ENCODE measurements at places on chromosomes 13 and 19.

DNA sequence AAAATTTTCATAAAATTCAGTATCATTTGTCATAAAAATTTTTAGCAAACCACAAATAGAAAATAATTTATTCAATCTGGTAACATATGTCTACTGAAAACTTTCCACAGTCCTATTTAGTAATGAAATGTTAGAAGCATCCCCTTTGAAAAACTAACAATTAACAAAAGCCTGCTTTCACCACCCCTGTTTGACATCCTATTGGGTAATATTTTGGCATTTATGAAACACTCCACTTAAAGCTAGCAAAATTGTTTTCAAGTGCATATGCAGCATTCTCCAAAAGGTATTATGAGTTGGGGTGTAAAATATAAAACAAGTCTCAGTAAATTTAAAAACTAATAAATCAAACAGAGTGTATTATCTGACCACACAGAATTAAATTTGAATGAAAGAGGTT, 189.4 kb downstream of the NBEA start:
- no peak for DNase-seq

- DNase-seq: no peak
Observed at GRCh38 chr13:30796132-30796572, 60.8 kb downstream of the ALOX5AP start.

DNA sequence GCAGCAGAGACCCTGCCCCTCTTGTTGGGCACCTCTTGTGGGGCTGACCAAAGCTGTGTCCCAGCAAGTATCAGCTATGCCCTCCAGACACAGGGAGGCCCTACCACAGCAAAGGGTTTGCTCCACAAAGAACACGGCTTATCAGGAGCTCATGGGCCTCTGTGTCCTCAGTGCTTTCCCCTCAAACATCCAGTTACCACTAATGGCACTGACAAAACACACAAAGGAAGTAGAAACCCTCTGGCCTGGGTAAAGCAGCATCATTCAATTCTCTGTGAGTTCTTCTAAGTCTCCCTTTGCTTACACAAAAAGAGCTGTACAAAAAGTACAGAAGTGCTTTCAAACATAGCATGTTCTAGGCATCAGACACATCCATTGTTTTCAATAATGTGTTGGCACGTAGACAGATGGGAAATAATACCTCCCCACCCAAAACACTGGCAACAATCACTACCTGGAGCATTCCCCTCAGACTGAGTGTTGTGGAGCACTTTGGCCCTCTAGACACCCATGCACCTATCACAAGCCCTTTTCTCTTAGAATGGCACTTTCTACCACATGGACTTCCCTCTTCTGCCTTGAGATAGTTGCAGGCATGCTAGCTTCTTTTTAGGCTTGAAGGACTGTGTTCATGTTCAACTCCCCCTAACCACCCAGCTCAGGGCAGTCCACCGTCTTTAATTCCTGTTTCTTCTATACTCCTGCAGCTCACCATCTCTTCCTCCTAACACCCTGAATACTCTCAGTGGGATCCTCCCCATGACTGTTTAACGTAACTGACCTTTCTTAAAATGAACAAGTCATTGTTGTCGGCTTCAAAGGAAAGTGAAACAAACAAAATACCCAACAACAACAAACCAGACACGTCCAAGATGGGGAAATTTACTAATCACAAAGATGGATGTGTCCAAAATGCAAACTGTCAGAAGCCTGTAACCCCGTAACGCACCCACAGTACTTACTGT, 43.5 kb downstream of the ATP7B start:
- DNase-seq: no peak

- DNase-seq: no peak
Observed at GRCh38 chr13:39401756-39402155, 201.2 kb downstream of the LHFPL6 start.

GRCh38 chr13:100544866-100545683, 43.5 kb downstream of the GGACT start:
- DNase-seq: no peak

DNA sequence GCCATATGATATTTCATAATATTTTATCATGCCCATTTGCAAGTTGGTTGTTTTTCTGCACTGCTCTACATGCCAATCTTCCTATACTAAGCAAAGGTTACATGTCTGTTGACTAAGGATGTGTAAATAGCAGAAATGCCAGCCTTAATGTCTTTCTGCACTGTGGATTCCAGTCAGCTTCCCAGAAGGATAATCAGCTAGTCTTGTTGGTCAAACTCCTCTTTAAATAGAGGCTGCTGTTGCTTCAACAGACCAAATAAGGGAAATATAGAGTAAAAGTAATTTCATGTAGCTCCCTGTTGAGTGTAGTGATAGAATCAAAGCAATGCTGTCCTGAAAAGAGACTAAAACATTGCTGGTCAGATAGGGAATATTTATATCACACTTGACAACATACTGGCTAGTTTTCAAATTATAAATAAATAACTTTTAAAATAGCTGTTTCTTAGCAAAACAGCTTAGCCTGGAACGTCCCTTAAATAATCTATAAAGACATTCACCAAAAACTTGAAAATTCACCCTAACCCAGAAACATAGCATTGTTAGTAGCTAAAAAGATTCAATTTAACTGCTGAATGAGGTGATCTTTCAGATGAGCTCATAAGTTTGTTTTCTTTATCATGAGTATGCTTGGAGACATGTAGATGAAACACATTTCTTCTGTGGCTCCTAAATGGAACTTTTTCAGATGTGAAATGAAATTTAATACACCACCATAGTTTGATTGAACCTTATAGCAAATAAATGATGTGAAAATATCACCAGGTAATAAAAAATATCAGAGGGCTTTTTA, 56.6 kb downstream of the FRY start:
- no peak for DNase-seq

GRCh38 chr19:51470966-51471365, 7.4 kb upstream of the CEACAM18 start:
- DNase-seq: no peak

DNA sequence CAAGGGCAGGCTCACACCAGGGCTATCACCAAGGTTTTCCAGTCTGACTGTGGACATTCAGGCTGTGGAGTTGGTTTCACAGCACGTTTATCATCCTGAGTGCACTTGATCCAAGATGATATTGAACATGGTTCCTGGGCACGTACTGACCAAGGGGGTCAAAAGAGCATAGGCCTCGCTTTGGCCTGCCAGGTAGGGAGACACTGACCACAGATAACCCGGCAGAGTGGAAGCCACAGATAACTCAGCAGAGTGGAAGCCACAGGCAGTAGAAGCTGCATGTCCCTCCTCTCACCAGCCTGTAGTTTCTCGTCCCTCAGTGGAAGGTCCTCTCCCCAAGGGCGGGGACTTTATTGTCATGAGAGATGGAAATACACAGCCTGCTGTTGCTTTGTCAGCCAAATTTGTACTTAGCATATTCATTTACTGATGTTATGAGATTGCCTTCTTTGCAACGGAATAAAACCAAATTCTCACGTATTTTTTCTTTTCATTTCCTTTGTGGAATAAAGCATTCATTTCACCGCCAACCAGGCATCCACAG, 8.8 kb upstream of the KRTDAP start:
- no peak for DNase-seq

DNA sequence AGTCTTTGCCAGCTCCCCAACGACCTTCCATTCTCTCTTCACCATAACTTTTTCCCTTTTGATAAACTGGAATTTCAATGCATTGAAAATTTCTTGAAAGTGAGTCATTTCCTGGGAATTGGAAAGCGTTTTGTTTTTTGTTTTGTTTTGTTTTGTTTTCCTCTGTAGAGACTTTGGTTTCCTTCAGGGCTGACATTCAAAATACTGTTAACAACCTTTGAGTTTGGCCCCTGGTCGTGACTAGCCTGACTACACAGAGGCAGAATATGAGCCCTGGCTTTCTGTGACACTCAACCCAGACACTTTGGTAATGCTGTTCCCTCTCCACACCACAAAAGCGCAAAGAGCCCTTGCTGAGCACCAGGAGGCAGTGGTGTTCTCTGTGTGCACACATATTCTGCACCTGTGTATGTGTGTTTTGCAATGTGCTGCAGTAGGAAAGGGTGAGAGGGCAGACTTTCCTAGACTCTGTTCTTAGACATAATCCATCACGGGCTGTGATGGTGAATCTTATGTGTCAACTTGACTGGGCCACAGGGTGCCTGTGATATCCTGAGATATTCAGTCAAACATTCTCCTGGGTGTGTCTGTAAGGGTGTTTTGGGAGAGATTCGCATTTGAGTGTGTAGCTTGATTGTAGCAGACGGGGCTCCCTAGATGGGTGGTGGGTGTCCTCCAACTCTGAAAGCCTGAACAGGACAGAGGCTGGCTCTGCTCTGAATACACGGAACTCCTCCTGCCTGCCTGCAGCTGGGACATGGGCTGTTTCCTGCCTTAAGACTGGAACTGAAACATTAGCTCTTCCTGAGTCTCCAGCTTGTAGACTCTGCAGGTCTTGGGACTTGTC, 29.5 kb upstream of the ANKRD10 start:
- no peak for DNase-seq

GRCh38 chr19:36377541-36378178, 1.3 kb downstream of the ZFP14 start:
- no peak for DNase-seq

DNA sequence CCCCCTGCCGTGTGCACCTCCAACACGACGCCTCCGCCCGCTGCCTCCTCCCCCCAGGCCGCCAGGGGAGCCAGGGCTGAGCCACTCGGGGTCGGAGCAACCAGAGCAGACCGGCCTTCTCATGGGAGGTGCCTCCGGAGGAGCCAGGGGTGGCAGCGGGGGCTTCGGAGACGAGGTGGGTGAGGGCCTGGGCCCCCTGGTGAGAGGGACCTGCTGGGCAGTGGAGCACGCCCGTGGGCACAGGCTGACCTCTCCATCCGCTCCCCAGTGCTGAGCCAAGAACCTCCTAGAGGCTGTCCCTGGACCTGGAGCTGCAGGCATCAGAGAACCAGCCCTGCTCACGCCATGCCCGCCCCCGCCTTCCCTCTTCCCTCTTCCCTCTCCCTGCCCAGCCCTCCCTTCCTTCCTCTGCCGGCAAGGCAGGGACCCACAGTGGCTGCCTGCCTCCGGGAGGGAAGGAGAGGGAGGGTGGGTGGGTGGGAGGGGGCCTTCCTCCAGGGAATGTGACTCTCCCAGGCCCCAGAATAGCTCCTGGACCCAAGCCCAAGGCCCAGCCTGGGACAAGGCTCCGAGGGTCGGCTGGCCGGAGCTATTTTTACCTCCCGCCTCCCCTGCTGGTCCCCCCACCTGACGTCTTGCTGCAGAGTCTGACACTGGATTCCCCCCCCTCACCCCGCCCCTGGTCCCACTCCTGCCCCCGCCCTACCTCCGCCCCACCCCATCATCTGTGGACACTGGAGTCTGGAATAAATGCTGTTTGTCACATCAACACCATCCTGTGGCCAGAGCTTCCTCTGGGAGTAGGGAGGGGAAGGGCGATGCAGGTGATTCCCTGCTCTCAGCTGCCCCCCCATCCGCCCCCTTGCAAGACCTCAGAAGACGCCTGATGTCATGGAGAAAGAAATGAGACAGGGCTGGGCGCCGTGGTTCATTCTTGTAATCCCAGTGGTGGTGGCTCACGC, 12.0 kb downstream of the BCAM start:
- DNase-seq: no peak

- no peak for DNase-seq
Observed at GRCh38 chr13:66210677-66211076, 1019.5 kb downstream of the PCDH9 start.

DNA sequence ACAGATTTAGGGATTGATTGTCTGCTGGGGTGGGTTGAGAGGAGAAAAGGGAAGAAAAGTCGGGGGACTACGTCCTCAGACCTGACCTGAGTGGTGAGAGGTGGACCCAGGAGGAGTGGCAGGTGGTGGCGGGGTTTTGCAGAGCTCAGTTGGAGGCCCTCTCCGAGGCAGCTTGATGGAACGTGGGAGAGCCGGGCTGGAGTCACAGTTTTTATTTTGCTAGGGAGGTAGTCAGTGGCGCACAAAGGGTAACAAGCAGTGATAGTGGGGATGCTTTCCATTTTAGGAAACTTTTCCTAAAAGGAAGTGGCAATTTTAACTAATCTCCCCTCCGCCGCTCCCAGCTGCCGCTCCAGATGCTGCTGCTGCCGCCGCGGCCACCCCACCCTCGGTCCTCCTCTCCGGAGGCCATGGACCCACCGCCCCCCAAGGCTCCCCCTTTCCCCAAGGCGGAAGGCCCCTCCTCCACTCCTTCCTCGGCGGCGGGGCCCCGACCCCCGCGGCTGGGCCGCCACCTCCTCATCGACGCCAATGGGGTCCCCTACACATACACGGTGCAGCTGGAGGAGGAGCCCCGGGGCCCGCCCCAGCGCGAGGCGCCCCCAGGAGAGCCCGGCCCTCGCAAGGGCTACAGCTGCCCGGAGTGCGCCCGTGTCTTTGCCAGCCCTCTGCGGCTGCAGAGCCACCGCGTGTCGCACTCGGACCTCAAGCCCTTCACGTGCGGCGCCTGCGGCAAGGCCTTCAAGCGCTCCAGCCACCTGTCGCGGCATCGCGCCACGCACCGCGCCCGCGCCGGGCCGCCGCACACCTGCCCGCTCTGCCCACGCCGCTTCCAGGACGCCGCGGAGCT, 1.1 kb upstream of the ZNF581 start:
- no peak for DNase-seq

- DNase-seq: no peak
Observed at GRCh38 chr19:5225486-5226345, 114.9 kb downstream of the PTPRS start.

- no peak for DNase-seq
Observed at GRCh38 chr13:78102741-78103140, 184.1 kb upstream of the EDNRB start.

DNA sequence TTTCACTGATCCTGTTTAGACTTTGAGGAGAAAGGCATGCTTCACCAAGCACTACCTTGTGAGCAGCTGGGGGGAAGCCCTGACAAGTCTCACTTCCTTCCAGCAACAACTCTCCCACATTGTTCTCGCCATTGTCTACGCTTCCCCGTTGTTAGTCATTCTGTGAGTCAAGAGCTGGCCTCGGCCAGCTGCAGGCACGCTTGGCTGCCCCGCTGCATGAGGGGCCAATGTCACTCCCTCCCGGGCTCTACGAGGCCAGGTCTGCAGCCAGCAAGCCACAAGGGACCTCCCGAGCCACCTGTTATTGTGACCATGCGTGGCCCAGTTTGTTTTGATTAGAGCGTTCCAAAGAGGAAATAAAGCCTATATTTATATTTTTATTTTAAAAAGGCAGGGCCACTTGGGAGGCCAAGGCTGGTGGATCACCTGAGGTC, 220.9 kb downstream of the FOXO1 start:
- DNase-seq: no peak

DNA sequence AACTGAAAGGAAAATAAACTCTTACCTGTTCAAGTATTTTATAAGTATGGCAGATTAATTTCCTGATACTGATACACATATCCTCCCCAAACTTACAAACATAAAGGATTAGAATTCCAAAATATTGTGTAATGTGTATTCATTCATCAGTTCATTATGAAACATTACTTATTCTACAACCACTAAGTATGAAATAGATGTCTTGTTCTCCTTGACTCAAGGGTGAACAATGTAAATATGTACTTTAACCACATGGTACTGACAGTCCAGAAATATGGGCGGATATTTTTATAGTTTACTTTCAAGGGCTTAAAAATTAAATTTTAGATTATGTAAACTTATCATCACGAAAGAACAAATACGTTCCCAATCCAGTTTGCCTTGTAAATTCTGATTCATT, 334.0 kb downstream of the LIG4 start:
- DNase-seq: no peak
